ENCODE measurements at places on chromosomes 16 and 17.

- DNase-seq, result no peak
These were observed 53.8 kb downstream of the COG7 start for GRCh38 chr16:23398987-23399805.

- DNase-seq, result no peak
These were observed 59.1 kb downstream of the PDPK1 start for GRCh38 chr16:2596747-2597559.

GRCh38 chr17:43079641-43080302 is 45.4 kb downstream of the BRCA1 start:
- DNase-seq, result no peak

GRCh38 chr17:19348806-19349205 is 13.7 kb downstream of the B9D1 start:
- DNase-seq, result no peak

DNA sequence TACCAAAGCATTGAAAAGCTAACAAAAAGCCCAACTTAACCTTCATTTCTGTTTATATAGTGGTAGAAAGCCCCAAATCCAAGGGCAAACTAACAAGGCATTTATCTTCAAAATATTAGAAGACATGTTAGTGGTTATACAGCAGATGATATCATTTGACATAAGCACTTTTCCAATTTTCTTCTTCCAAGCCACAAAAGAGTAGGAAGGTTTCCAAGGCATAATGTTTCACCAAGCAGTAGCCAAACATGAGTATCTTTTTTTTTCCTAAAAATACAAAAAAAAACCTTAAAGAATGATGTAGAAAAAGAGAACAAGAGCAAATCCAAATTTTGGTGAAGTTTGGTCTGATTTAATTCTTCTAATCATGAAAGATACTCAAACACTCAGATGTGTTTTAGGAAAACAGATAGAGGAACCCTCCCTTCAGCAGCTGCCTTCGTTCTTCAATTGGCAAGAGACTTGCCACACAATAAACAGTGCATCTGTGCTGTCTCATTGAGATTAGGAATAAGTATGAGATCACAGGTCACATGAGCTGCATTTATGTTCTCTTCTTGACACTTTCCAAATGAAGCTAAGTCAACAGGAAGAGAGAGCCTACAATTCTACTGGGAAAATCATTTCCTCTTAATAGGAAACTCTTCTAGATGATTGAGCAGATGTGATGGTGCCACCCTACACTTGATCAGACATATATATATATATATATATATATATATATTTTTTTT is 106.7 kb downstream of the TTC19 start:
- no peak for DNase-seq

GRCh38 chr17:410543-411401 is 58.2 kb upstream of the RPH3AL start:
- DNase-seq, result no peak

- DNase-seq, result no peak
These were observed 13.7 kb downstream of the TIMM22 start for GRCh38 chr17:1010586-1010985.

- DNase-seq, result no peak
These were observed 2.3 kb downstream of the GP1BA start for GRCh38 chr17:4934173-4934979.

DNA sequence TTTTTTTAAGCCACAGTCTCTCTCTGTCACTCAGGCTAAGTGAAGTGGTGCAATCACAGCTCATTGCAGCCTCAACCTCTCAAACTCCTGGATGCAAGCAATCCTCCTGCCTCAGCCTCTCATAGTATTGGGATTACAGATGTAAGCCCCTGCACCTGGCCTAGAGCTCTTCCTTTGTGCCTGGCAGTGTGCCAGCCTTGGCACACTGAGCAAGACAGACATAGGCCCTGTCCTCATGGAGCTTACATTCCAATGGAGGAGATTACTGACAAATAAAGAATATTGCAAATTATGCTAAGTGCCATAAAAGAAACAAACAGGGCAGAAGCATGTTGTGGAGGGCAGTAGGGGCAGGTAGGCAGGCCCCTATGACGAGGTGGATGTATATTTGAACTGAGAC is 920 bp upstream of the CNGB1 start:
- DNase-seq, result no peak

DNA sequence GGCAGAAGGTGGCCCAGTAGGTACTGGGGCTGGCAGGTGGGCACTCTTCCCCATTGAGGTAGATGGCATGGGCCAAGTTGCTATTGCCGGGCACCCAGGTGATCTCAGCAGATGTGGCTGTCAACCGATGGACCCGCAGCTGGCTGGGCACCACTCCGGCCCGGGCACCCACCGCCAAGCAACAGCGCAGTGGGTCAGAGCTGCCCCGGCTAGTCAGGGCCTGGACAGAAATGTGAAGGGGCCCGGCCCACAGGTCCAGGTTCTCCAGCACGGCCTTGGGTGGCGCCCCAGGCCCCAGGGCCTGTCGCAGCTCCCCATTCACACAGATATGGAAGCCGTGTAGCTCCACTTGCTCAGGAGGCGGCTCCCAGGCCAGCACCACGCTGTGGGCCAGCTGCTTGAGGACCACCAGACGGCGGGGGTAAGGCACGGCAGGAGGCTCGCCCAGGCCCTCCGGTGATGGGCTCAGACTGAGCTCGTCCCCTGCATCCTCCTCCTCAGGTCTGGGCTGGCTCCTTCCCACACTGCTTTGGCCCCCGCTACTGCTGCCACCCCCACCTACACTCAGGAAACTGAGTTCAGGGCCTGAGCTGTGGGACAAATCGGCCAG is 16.5 kb downstream of the TSPOAP1 start:
- no peak for DNase-seq

DNA sequence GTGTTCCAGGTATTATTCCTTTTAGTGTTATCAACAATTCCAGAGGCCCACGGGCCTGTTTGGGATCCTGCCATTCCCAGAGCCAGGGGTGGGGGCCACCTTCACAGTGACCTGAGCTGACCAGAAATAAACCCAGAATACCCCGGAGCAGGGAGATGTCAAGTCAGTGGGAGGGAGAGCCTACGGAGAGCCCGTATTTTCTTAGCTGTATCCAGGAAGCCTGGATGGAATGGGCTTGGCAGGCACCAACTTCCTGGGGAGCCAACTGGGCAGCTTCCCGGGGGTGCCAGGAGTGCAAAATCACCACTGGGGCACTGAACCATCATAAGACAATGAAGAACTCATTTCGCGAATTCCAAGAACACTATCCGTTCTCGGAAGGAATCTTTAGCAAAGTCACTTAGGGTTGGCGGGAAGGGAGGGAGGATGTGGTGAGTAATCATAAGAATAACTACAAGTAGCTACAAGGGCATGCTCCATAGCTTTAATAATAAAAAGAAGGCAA is 13.2 kb upstream of the MRTFB start:
- no peak for DNase-seq

GRCh38 chr17:15006421-15007128 is 258.6 kb downstream of the PMP22 start:
- DNase-seq, result no peak

- DNase-seq, result no peak
These were observed 372.7 kb upstream of the CDH11 start for GRCh38 chr16:65494609-65495008.

GRCh38 chr16:75432828-75433731 is at the start of gene CFDP1:
CFDP1 (minus strand) TSS chr16:75433503; CDS start chr16:75433352, 151 bp downstream.
- DNase-seq, result peak; percentile 75

GRCh38 chr17:46930051-46930450 is 7.1 kb downstream of the GOSR2 start:
- no peak for DNase-seq

GRCh38 chr16:5906351-5906750 is 808.8 kb upstream of the EEF2KMT start:
- DNase-seq, result no peak

GRCh38 chr17:3747805-3748204 is 24.1 kb downstream of the HASPIN start:
- DNase-seq, result no peak

DNA sequence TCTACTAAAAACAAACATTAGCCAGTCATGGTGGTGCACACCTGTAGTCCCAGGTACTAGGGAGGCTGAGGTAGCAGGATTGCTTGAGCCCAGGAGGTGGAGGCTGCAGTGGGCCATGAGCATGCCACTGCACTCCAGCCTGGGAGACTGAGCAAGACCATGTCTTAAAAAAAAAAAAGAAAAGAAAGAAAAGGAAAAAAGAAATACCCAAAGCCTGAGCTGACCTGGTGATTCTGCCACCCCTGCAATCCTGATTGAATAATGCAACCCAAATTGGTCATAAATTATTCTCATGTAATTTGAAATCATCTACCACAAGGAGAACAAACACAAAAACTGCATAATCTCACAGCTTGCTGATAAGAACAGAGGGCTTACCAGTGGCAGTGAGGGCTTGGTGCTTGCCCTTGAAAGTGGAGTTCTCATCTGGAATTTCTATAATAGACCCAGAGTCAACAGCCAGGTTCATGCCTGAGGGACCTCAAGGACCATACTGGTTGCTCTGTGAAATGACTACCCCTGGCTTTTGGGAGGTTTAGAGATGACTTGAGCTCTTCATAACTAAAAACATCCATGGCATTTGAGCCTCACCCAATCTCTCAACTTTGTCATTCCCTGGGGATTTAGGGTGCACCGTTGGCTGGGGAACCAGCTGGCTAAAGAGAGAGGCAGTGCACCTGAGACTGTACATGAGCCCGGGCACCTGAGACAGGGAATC is 35.4 kb upstream of the TMC5 start:
- DNase-seq, result no peak

- DNase-seq, result no peak
These were observed 4.1 kb downstream of the KRTAP29-1 start for GRCh38 chr17:41298458-41299135.

GRCh38 chr16:24694931-24695330 is 34.5 kb upstream of the TNRC6A start:
- DNase-seq, result no peak

DNA sequence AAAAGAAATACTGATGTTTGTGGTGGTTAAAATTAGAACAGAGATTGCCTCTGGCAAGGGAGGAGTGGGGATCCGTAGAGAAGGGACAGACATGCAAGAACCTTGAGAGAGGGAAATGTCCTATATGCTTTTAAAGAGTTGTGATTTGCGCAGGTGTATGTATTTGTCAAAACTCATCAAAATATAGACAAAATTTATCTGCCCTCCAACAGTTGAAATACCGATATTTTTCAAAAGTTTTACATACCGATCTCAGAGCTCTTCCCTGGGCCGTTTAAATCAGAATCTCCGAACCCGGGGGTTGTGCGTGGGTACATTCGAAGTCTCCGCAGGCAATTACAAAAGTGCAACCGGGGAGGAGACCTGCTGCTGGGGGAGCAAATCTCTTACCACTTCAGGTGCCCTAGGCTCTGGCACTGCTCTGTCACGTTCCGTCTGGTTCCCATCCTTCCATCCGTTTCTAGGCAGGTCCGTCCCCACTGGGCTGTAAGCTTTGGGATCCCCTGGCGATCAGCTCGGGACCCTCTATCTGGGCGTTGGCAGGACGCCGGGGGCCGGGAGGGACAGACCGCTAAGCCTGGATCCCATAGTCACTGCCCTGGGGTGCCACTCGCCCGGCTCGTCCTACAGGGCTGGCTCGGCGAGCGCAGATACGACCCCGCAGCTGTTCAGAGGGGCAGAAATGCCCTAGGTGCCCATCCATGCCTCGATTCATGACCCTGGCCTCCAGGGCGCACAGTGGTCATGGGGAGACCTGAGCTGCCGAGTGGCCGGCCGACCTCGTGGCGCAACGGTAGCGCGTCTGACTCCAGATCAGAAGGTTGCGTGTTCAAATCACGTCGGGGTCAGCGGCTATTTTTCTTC is 4.2 kb downstream of the BORCS6 start:
- no peak for DNase-seq

DNA sequence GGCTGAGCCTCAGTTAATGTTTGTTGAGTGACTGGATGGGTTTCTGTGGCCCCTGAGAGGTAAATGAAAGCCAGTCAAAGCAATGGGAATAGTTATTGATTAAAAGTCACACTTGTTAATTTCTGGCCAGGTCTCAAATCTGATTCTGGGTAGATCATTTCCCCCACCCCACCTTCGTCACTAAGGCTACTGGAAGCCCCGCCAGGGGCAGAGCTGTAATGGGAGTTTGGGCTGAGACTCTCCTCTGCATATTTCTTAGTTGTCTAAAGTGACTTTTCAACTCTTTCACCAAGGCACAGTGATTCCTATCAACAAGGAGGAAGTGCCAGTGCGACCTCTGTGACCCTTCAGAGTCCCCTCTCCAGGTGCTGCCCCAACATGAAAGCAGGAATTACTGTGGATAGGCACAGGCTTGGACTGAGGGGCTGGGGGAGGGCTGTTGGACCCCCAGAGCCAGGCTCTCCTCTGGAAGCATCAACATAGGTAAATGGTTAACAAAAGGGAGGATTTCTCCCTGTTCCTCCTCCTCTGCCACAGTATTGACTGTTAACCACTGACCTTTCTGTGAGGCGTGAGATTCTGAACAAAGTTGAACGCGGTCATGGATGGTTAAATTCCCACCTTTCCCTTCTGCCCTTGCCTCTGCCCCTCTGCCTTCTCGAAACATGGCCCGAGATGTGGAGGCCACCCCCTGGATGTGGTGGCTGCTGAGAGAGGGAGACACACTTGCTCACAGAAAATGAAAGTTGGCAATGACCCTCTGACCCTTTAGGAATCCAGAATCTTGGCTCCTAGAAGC is 20.8 kb upstream of the TBX2 start:
- no peak for DNase-seq

- no peak for DNase-seq
These were observed 172.8 kb upstream of the WSCD1 start for GRCh38 chr17:5897275-5897911.

DNA sequence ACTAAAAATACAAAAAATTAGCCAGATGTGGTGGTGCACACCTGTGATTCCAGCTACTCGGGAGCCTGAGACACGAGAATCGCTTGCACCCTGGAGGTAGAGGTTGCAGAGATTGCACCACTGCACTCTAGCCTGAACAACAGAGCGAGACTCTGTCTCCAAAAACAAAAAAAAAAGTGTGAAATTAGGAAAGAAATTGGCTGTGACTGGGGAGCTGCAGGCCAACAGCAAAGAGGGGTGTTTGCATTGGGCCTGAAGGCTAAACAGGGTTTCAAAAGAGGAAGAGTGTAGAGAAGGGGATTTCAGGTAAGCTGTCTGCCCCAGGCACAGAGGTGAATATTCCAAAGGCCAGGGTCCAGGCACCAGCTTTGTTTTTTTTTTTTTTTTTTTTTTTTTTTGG is 9.4 kb downstream of the BMERB1 start:
- no peak for DNase-seq

DNA sequence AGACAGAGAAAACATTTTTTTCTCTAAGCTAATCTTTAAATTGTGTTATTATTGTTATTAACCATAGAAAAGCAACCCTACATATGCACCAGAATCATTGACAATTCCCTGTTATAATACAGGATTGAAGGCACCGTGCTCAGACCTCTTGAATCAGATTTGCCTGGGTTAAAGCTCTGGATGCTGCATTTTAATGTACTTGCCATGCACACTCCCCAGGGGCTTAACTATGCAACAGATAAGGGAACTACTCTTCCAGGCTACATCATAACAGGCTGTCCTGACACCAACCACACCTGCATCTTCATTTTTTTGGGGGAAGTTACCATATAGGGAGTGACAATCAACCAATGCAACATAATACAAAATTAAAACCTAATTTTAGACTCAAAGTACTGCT is 1187.6 kb upstream of the CDH8 start:
- no peak for DNase-seq

GRCh38 chr17:56319531-56319930 is 166.3 kb downstream of the ANKFN1 start:
- DNase-seq, result no peak
